ENCODE measurements at places on chromosomes 1 and 21. TPM values are rescaled to one million over a fixed set of nuclear protein-coding genes. Genes with fewer than 3 reads are reported as not detected.

DNA sequence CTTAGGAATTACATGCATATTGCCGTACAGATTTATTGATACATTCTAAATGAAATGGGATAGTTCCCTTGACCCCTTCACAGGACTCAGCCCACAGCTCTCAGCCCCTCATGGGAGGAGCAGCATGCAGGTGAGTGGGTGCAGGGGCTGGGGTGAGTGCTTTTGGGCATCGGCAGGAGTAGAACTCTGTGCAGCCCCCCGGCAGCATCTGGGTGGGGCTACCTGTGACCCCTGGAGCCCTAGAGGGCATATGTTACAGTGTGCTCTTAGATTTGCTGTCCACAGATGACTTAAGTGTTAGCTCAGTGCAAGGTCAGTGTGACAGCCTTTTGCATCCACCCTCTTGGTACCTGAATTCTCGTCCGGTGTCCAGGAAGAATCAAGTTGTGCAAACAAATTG, 120.3 kb downstream of the GALNT2 start:
- DNase-seq = peak; percentile 69

DNA sequence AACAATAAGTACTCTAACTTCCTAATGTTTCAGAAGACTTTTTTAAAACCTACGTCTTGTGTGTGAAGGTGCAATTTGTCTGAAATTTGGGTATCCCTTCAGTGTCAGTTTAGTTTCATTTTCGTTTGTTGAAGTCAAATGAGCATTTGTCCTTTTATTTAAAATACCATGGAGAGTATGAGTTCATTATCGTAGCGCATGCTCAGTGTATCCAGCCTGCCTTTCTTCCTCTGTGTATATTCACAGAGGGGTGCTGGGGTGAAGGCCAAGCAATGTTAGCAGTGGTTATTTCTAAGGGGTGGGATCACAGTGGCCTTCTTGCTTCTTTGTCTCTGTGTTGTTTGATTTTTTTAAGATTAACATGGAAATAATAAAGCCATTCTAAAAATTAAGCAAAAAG, 43.2 kb downstream of the CNN3 start:
- no peak for DNase-seq

- DNase-seq = no peak
These were observed 11.1 kb upstream of the MSTO1 start for GRCh38 chr1:155598842-155599331.

DNA sequence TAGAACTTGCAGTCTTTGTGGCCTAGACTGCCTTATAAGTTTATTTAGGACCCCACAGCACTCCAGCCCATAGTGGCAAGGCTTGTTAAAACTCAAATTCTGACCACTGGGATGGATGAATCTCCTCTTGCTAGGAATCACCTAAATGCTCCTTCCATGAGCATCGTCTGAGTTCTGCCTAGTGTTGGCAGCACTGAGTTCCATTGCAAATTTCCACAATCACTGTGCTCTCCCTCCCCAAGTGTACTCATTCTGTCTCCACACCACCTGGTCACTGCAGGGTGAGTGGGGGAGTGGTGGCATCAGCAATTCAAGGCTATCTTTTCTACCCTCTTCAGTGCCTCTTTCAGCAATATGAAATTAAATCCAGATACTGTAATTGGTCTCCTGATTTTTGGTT, 46.7 kb upstream of the PTBP2 start:
- no peak for DNase-seq

DNA sequence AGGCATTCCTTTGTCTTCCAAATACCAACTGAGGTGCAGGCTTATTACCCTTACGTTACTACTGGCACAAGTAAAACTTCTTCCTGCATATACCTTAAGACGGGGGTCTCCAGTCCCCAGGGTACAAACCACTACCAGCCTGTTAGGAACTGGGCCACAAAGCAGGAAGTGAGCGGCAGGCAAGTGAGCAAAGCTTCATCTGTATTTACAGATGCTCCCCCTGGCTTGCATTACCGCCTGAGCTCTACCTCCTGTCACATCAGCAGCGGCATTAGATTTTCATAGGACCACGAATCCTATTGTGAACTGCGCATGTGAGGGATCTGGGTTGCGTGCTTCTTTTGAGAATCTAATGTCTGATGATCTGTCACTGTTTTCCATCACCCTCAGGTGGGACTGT, 113.1 kb downstream of the SLC45A1 start:
- no peak for DNase-seq

GRCh38 chr1:57916041-57916440, 492.2 kb upstream of the DAB1 start:
- DNase-seq = no peak

- no peak for DNase-seq
These were observed 145.4 kb upstream of the HP1BP3 start for GRCh38 chr1:20932437-20932977.

GRCh38 chr1:155127105-155127966, at the start of gene EFNA1:
Gene EFNA1, plus strand, starts transcription at chr1:155127876. Its CDS starts 102 bp downstream, at chr1:155127978.
- DNase-seq = no peak

DNA sequence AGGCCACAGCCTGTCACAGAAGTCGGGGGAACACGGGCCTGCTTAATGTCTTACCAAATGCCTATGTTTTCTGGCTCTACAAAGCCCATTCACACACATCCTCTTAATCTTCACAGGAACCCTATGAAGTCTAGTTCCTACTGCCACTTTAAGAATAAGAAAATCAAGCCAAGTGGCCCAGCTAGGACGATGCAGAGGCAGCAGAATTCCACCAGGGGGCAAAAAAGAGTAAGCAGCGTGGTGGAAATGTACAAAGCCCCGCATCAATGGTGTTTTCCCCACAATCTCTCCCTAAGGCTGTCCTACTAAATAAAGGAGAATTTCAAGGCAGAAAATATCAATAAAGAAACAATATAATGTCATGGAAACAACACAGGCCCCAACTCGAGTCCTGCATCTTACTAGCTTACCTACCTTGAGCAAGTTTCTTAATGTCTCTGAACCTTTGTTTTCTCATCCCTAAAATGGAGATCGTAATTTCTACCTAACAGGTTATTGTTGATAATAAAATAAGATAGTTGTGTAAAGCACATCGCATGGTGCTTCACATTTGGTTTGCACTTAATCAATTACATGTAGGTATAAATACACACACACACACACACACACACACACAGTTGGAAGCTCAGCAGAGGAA, 21.4 kb downstream of the SEC16B start:
- peak; percentile 23 for DNase-seq

DNA sequence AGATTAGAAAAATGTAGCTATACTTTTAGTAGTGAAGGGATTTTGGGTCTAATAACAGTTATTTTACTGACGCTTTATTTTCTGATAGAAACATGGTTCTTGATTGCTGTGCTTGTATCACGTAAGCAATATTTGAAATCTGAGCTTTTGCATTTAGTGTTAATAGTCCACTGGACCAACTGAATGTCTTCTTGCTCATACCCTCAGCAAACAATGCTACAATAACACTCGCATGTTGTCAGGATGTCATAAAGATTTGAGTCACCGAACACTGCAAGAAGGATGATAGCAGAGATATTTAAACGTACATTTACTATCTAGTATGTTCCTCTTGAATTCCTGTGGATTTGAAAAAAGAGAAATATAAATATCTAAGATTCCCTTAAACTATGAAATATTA, 7.5 kb downstream of the DYRK1A start:
- no peak for DNase-seq

- DNase-seq = no peak
These were observed 35.8 kb downstream of the GREM2 start for GRCh38 chr1:240575981-240576662.

DNA sequence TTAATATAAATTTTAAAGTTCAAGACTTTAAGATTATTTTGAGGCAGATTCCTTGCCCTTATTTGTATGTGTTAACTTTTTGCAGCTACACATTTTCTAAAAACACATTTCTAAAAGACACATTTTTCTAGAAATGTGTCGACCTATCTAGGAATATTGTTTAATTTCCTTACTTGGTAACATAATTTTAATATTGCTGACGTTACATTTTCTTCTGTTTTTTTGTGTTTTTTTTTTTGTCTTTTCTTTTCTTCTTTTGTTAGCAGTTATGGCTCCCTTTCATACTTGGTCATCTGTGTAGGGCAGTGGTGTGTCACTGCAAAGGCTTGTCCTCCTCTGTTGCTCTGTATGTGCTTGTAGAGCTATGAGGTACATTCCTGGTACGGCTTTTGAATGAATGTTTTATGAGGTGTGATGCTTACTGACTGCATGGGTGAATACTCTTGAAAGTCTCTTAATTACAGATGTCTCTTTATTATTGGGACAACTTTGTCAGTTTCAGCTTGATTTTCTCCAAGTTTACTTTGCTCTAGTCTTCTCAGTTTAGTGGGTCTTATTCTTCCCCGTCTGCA, 30.1 kb downstream of the LRRC8D start:
- DNase-seq = no peak

- DNase-seq = no peak
These were observed 659.9 kb downstream of the KCNT2 start for GRCh38 chr1:195948123-195948895.

DNA sequence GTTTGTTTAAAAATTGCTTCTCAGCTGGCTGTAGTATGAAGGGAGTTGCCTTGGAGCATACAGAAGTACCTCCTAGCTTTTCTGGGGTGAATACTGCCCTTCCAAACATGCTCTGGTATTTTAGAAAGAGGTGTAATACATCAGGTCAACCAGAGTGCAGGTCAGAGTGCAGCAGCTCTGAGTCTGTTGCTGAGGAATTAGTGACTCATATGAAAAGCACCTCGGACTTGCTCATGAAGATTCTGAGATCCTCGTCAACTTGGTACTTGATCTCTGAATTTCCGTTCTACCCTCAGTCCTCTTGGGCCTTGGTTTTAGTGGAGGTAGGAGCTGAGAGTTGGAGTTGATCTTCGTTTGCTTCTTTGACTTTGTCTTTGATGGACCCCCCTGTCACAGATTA, 67.3 kb downstream of the NOS1AP start:
- no peak for DNase-seq

DNA sequence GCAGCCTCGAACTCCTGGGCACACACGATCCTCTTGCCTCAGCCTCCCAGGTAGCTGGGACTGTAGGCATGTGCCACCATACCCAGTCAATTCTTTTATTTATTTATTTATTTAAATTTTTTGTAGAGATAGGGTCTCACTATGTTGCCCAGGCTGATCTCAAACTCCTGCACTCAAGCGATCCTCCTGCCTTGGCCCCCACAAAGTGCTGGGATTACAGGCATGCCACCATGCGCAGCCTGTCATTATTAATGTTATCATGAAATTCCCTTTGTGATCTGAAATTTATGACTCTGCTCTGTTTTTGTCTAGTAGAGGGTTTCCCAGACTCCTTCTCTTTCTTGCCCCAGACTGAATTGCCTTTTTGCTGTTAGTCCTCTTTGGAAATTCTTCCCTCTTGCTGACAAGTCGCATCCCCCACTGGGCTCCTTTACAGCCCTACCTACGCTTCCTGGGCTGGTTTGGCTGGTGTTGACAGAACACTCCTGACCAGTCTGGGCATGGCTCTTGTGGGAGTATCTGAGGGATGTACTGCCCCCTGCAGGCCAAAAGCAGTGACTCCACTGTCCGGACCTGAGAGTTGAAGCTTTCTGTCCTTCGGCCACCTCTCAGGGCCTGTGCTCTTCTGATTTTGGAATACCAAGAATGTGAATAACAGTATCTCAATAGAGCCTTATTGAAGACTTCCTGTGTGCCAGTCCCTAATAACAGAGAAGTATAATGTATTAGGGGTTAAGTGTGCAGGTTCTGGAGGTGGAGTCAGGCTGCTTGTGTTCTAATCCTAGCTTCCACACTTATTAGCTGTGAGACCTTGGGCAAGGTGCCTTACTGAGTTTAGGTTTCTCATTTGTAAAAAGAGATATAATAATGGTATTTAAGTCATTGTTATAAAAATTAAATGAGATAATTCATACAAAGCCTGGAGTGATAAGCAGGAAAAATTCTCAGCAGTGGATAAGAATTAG, 28.2 kb downstream of the TCEANC2 start:
- DNase-seq = no peak

DNA sequence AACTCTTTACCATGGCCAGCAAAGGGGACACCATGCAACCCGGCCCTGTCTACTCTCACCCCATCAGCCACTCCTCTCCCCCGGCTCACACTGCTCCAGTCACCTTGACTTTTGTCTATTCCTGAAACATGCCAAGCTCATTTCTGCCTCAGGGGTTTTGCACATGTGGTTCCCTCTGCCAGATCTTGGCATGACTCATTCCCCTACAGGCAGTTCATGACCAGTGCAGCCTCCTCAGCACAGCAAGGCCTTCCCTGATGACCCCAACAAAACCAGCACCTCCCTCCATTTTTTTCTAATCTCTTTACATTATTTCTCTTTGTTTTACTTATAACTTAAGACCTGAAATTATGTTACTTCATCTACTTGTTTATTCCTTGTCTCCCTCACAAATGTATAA, 58.6 kb upstream of the GJB5 start:
- DNase-seq = peak; percentile 71

- no peak for DNase-seq
These were observed 3.5 kb upstream of the FCMR start for GRCh38 chr1:206925106-206925736.

DNA sequence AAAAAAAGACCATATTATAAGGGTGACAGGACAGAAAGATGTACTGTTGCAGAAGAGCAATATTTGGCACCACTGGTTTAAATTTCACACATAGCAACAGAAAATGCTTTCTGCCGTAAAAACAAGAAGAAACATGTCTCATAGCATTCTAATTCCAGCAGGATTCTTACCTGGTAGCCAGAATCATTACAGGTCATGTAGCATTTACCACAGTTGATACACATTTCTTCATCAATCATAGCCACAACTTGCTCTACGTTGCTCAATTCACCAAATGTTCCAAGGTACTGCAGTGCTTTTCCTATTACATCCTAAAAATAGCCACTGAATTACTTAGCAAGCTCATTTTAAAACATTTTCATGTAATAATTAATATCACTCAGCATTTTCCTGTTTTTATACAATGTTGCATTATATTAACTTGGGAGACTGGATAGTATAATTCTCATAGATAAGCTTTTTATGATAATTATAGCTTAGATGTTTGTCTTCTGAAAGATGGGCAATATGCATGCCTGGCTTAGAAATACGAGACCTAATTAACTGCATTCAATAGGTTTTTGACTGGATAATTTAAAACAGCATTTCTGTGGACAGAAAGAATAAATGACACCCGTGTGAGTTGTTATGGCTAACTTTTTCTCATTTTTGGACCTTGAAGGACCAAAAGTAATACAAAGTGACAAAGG, 360.7 kb downstream of the PTBP2 start:
- no peak for DNase-seq

- DNase-seq = peak; percentile 75
These were observed 14.1 kb upstream of the RNF223 start for GRCh38 chr1:1088029-1088800.

- no peak for DNase-seq
These were observed 16.8 kb downstream of the LAMC1 start for GRCh38 chr1:183039985-183040447.

GRCh38 chr1:101739826-101740330, 256.8 kb downstream of the OLFM3 start:
- DNase-seq = no peak

- DNase-seq = no peak
These were observed 89.4 kb upstream of the S1PR1 start for GRCh38 chr1:101147381-101147780.

Gene FAM167B
- 2.8 TPM for total RNA-seq

Gene NBPF4
- not detected for total RNA-seq

Gene CFAP74
- not detected for total RNA-seq

Gene BNIPL
- 0.55 TPM for total RNA-seq

Gene DNAH14
- 15.4 TPM for total RNA-seq

Gene CELA3A
- not detected for total RNA-seq

Gene LCE1C
- total RNA-seq = not detected

Gene LCE2A
- not detected for total RNA-seq

Gene ERG
- total RNA-seq = 11.0 TPM

Gene ARMH1
- total RNA-seq = 2.7 TPM

Gene ADAMTS1
- total RNA-seq = 40.3 TPM

Gene ARHGEF16
- total RNA-seq = 3.2 TPM

Gene MAP3K6
- total RNA-seq = 43.0 TPM

Gene UBE2U
- total RNA-seq = not detected
